Lung (tissue), 17 donors: ENCODE measurements at places on chromosomes 3 and 15. TPM values are rescaled to one million over a fixed set of nuclear protein-coding genes. Genes with fewer than 3 reads are reported as not detected.

Gene P2RY1
- total RNA-seq: 12.5 TPM

Gene IL17RB
- total RNA-seq: 0.88 TPM

Gene MUSTN1
- 3.3 TPM for total RNA-seq

Gene CHRM5
- 0.23 TPM for total RNA-seq

Gene CNTN3
- total RNA-seq: 51.0 TPM

Gene SH2D7
- not detected for total RNA-seq

Gene SPATA12
- total RNA-seq: not detected

Gene UBAP1L
- 5.4 TPM for total RNA-seq

Gene LCMT2
- 3.4 TPM for total RNA-seq

Gene PEX11A
- 7.9 TPM for total RNA-seq

Gene ARGFX
- not detected for total RNA-seq

Gene ASB14
- total RNA-seq: 1.4 TPM

Gene SMAD6
- 62.3 TPM for total RNA-seq

Gene PIGX
- 20.3 TPM for total RNA-seq

Gene PRSS50
- total RNA-seq: 2.2 TPM

Gene SLC38A3
- 0.43 TPM for total RNA-seq

Gene CHRFAM7A
- 4.1 TPM for total RNA-seq

Gene C3orf70
- 4.9 TPM for total RNA-seq

Gene CCR9
- total RNA-seq: 0.46 TPM

Gene CCDC54
- total RNA-seq: not detected

Gene FBN1
- total RNA-seq: 98.3 TPM

Gene HIGD2B
- not detected for total RNA-seq

Gene SAMMSON
- total RNA-seq: 0.12 TPM

Gene ZIC4
- not detected for total RNA-seq

Gene PSTPIP1
- 12.4 TPM for total RNA-seq

Gene CNTN4
- 30.7 TPM for total RNA-seq
